MCF 10A (cell line): ENCODE measurements at places on chromosomes 5 and 9. TPM values are rescaled to one million over a fixed set of nuclear protein-coding genes. Genes with fewer than 3 reads are reported as not detected.

The C9 gene
- not detected in 2 replicates for total RNA-seq

- no peak for DNase-seq
Observed at GRCh38 chr9:35698231-35698630, 8.5 kb upstream of the TPM2 start.

The SLC1A3 gene
- total RNA-seq: 5.9 and 9.6 TPM in 2 replicates

The SLC36A3 gene
- not detected in 2 replicates for total RNA-seq

- peak; percentile 37 for DNase-seq
Observed at GRCh38 chr5:142202282-142202681, 93.7 kb downstream of the NDFIP1 start.

DNA sequence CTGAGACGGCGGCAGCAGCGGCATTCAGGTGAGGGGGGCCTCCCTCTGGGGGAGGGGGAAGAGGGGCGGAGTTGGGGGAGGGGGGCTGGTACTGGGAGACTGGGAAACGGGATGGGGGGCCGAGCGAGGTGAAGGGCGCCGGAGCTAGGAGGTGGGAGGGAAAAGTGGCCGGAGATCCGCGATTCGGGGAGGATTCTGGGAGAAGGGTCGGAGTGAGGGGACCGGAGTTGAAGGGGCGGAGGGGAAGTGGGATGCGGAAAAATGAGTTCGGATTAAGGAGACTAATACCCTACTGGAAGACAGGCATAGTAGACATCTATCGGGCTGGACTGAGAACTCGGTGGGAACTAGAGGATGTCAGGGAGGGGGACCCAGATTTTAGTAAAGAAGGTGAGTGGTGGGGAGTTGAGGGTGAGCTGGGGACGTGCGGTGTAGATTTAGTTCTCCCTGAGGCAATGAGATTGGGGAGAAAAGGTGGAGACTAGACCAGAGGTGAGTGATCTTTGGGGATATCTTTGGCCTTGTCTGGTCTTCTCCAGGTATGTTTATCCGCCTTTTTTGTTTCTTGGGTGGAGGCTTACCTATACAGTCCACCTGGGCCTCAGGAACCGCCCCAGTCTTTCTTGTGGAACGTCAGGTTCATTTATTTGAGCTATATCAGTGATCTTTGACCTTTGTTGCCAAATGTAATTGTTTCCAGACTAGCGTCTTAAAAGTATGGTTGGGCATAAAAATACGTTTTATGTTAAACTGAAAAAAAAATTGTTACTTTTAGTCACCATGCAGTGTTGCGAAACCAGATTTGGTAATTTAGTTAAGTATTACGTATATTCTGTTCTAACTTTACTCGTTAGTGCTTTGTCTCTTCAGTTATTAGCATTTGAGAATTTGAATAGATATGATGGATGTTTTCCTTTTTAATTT, 632 bp downstream of the UBAP1 start:
- DNase-seq: peak; percentile 74

- DNase-seq: no peak
Observed at GRCh38 chr5:135718651-135719050, 115.8 kb upstream of the SLC25A48 start.

GRCh38 chr5:93088592-93089389, 492.2 kb downstream of the NR2F1-AS1 start:
- no peak for DNase-seq
